Psoas muscle (tissue), 8 donors: ENCODE measurements at places on chromosomes 4 and X. TPM values are rescaled to one million over a fixed set of nuclear protein-coding genes. Genes with fewer than 3 reads are reported as not detected.

DNA sequence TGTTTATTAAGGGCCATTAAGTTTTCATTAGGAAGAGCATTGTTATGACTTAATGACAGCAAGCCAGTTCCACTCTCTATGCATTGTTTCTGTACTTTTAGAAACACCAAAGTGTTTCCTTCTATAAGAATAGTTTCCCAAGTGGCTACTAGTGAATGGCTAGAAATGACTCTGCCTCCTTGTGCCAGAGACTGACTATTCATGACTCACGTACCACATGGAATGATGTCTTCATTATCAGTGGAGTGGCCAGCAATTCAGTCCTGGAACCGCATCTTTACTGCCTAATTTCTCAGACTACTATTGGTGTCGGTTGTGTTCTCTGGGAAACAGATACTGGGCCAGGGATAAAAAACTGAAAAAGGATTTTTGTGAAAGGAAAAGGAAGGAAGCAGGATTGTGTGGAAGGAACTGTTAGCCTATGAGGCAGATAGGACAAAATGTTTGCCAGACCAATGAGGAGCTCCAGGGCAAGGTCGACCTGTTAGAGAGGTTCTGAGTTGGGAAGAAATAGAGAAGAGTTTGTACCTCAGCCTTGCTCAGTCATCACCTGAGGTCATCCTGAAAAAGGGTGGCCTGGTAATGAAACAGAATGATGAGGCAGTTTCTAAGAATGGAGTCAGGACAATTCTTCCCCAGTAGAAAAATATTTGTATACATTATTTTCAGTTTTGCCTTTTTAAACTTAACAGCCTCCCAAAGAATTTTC, 218.6 kb downstream of the SPCS3 start:
- no peak for DNase-seq
- no peaks in the 10 kb centered on the region for H3K4me1 ChIP-seq
- H3K4me3 ChIP-seq: no peak overlapping the region

- H3K36me3 ChIP-seq: no peaks in the 10 kb centered on the region
- H3K27ac ChIP-seq: no peak overlapping the region
- no peak for DNase-seq
- H3K4me1 ChIP-seq: no peaks in the 10 kb centered on the region
- H3K4me3 ChIP-seq: no peak overlapping the region
Measured at GRCh38 chr4:87916626-87917025, 58.9 kb upstream of the SPP1 start.

DNA sequence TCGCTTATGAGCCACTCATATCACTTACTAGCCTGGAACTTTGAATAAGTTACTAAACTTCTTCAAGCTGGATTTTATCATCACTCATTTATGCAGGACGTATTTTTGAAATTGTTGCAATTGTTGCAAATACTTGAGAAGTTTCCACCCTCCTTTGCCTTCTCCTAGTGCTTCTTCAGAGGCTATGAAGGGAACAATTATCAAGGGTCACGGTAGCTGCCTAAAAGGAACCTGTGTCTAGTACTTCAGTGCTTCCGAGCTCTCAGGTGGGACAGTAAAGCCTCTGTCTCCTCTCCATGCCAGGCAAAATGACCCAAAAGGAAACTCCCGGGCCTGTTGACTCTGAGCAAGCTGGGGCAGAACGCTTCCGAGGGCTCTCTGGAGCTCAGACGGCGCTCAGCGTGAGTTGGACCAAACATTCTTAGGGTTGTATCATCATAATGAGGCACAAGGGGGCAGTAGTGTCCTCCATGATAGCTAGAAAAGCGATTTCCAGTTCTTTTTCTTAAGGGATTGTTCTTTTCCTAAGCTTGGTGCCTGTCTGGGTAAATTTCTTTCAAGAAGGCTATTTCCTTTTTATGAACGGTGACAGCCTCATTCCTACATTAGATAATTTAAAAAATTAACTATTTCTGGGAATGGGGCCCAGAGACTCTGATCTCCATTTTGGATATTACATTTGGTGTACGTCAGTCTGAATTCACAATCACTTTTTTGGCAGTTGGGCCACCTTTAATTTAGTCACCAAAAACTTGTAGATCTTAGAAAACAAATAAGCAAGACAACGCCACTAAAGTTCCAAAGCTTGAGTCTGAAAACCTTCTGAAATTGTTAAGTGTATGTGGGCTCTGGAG, 73.1 kb downstream of the PACRGL start:
- H3K4me1 ChIP-seq: no peaks in the 10 kb centered on the region
- no peaks in the 10 kb centered on the region for H3K27me3 ChIP-seq
- DNase-seq: peak; percentile 12
- H3K4me3 ChIP-seq: no peak overlapping the region

DNA sequence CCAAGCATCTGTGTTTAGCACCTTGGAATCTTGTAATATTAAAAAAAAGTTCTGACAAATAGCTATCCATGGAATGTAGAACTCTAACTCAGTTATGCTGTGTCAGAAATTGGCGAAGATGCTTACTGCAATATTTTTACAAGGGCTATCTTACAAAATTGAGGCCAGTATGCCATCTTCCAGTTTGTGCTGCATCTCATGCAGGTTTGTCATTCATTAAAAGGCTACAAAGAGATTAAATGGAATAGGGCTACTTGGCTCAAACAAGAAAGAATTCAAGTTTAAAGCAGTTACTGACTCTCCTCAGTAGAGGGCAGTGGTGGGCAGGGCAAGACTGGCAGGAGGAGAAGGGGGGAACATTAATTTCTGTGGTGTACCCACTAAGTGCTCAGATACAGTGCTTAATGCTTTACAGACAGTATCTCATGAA, 66.5 kb downstream of the SHROOM4 start:
- no peaks in the 10 kb centered on the region for H3K27me3 ChIP-seq
- no peaks in the 10 kb centered on the region for H3K36me3 ChIP-seq
- no peak for DNase-seq
- H3K27ac ChIP-seq: no peak overlapping the region
- no peak overlapping the region for H3K4me3 ChIP-seq

DNA sequence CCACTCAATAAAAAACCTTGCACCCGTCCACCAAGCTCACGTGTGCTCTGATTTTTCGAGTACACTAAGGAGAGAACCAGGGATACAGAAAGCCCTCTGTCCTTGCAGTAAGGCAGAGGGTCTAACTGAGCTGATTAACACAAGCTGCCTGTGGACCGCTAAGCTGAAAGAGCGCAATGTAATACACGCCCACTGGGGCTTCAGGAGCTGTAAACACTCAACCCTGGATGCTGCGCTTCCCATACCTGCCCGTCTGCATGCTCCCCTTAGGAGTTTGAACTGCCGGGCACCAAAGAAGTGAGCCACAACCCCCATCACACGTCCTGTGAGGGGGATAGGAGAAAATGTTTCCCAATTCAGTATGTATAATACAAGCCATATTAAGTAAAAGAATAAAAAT, 664.8 kb downstream of the PCDH18 start:
- no peak for DNase-seq
- H3K36me3 ChIP-seq: no peaks in the 10 kb centered on the region
- peaks cover 5% of the 10 kb centered on the region for H3K4me1 ChIP-seq
- no peaks in the 10 kb centered on the region for H3K27me3 ChIP-seq

DNA sequence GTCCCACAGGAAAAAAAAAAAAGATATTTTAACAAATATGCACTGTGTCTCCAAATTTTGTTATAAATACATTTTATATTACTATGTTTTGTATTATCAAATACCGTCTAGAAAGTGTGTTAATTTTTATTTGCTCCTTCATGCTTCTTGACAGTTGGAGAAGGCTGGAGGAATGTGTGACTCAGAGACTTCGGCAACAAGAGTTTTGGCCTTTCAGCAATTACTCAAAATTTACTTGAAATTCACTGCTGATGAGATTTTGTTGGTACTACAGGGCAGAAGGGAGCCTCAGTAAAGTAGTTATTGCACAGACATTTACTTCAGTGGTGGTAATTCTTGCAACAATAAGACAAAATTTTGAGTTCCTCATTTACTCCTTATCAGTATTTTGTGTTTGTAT, 2164.0 kb downstream of the PCDH7 start:
- H3K4me3 ChIP-seq: no peak overlapping the region
- H3K36me3 ChIP-seq: no peaks in the 10 kb centered on the region
- H3K4me1 ChIP-seq: no peaks in the 10 kb centered on the region

- H3K4me1 ChIP-seq: no peaks in the 10 kb centered on the region
- H3K36me3 ChIP-seq: no peaks in the 10 kb centered on the region
- H3K4me3 ChIP-seq: no peak overlapping the region
- H3K27me3 ChIP-seq: no peaks in the 10 kb centered on the region
Measured at GRCh38 chr4:105061731-105062130, 84.9 kb upstream of the TET2 start.

DNA sequence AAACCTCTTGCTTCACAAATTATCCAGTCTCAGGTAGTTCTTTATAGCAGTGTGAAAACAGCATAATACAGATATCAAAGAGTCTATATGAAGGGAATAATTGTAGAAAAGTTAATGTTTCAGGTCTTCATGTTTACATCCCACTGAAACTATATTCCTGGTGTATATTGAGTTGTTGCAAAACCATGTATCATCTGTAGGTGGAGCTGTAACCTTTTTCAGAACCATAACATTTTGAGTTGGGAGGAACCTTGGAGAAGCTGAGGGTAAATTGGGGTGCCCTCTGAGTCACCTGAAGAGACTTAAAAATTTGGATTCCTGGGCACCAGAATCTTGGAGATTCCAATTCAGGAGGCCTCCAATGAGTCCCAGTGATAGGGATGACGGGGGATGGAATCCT, 51.9 kb upstream of the TAPT1 start:
- no peak overlapping the region for H3K27ac ChIP-seq
- no peaks in the 10 kb centered on the region for H3K4me1 ChIP-seq
- no peak for DNase-seq
- no peak overlapping the region for H3K4me3 ChIP-seq

DNA sequence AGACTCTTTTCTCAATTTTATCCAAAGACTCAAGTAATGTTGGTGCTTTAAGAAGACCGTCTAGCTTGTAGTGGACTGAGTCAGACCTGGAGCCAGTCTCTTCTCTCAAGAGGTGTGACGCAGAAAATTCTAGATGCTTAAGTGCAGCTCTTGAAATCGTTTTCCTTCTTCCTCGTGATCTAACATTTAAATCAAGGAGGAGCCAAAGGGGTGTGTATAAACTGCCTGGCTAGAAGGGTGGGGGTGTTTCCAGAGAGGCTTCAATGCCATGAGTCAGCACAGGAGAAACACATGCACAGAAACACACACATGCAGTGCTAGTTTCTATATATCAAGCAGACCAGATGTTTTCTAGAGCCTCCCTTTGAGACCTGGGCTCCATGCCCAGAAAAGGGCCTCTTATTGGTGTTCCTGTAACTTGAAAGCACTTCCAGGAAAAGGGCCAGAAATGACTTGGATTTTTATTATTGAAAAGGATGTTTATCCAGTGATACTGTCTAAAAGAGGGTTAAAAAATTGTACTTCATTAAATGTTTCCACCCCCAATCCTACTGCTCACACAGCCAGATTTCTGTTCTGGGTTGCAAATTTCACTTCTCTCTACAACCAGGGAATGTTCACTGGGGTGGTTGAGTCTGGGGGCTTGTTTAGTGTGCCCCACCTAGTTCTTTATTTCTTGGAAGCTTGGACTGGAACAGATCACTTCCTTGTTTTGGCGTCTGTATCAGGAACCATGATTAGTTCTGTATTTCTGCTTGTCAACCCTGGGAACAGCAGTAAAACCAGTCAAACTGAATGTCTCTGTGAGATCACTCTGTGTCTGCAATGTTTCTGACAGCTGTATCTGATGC, at the start of gene CLIC2:
CLIC2 (minus strand) TSS at position 129 of the 851 bp plus-strand sequence. CDS start 187 bp downstream, outside the sequence.
- no peak for DNase-seq
- no peaks in the 10 kb centered on the region for H3K4me1 ChIP-seq
- no peaks in the 10 kb centered on the region for H3K27me3 ChIP-seq
- H3K27ac ChIP-seq: peak within 1 kb of the TSS; percentile 27
- H3K4me3 ChIP-seq: peak within 1 kb of the TSS; percentile 58

DNA sequence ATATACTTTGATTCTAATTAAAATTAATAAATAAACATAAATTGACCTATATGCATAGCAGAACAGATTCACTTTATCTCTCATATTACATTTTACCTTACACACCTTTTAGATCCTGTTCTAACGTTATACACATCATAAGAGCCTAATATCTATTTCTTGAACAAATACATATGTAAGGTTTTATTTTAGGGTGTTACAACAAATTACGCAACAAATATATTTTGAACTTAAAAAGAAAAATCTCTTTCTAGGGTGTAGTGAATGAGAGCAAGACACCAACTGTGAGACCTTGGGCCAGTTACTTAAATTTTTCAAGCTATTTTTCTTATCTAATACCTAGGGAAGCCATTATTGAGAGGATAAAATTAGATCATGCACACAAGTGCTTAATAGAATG, 191.2 kb downstream of the CFAP299 start:
- H3K36me3 ChIP-seq: no peaks in the 10 kb centered on the region
- no peak overlapping the region for H3K4me3 ChIP-seq
- H3K27me3 ChIP-seq: no peaks in the 10 kb centered on the region
- H3K27ac ChIP-seq: no peak overlapping the region

GRCh38 chr4:60089546-60090273, 1110.4 kb upstream of the ADGRL3 start:
- no peaks in the 10 kb centered on the region for H3K36me3 ChIP-seq
- DNase-seq: no peak
- H3K27ac ChIP-seq: no peak overlapping the region
- H3K4me1 ChIP-seq: no peaks in the 10 kb centered on the region

- DNase-seq: no peak
- no peak overlapping the region for H3K4me3 ChIP-seq
- H3K27me3 ChIP-seq: peaks cover 13% of the 10 kb centered on the region
- H3K4me1 ChIP-seq: no peaks in the 10 kb centered on the region
Measured at GRCh38 chr4:3630136-3630597, 97.9 kb upstream of the LRPAP1 start.

GRCh38 chrX:3592184-3592583, 121.3 kb downstream of the PRKX start:
- H3K36me3 ChIP-seq: no peaks in the 10 kb centered on the region
- H3K4me1 ChIP-seq: no peaks in the 10 kb centered on the region

The PARM1 gene
- 13.9 TPM for total RNA-seq

The PIN4 gene
- total RNA-seq: 8.9 TPM

The CCNQ gene
- total RNA-seq: 19.7 TPM

The DSPP gene
- total RNA-seq: not detected

The HPF1 gene
- total RNA-seq: 15.1 TPM

The NXF2 gene
- not detected for total RNA-seq

The FREM3 gene
- total RNA-seq: not detected

The RNF4 gene
- total RNA-seq: 37.7 TPM

The GALNT7 gene
- 3.2 TPM for total RNA-seq
